ENCODE measurements at places on chromosomes 4 and X. TPM values are rescaled to one million over a fixed set of nuclear protein-coding genes. Genes with fewer than 3 reads are reported as not detected.

The GSPT2 gene
- 6.9 TPM for total RNA-seq

- no peak for DNase-seq
Measured at GRCh38 chr4:120352739-120353138, 286.1 kb upstream of the MAD2L1 start.

GRCh38 chr4:161287678-161288352 is 876.0 kb downstream of the FSTL5 start:
- DNase-seq = no peak

DNA sequence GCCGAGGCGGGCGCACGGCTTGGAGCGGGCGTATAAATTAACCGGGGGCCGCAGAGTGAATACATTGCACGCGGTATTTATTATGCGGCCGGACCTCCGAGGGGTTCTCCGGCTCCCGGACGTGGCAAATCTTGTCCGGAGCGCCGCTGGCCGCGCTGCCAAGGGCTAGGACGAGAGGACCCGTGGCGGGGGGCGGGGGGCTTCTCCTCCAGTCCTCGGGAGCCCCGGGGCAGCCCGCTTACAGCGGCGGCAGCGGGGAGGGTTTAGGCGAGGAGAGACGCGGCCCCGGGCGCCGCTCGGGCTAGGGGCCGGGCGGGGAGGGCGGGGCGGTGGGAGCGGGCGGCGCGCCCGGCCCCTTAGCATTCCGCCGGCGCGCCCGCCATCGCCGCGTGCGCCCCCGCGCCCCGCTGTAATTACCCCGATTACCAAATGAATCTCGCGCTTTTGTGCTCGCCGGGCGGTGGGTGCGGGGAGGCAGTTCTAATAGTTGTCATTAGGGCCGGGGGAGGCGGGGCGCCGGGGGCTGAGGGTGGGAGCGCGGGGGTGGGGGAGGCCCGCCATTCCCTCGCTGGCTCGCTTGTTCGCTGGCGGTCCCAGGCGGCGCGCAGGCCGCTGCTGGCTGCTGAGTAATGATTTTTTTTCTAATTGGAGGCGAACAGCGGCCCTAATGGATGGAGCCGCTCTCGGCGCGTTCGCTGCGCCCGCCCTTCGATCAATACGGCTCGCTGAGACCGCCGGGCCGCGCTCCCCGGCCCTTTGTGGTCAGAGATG is 276.6 kb downstream of the BCOR start:
- peak; percentile 52 for DNase-seq

GRCh38 chr4:67288964-67289363 is 256.3 kb downstream of the CENPC start:
- no peak for DNase-seq
